NCI-H2227 treated with DMSO at 0.1 percent for 48 hours (cell line): ENCODE measurements at places on chromosomes 3 and 15.

- no peak for DNase-seq
Observed at GRCh38 chr3:62824965-62825592, 50.1 kb downstream of the CADPS start.

DNA sequence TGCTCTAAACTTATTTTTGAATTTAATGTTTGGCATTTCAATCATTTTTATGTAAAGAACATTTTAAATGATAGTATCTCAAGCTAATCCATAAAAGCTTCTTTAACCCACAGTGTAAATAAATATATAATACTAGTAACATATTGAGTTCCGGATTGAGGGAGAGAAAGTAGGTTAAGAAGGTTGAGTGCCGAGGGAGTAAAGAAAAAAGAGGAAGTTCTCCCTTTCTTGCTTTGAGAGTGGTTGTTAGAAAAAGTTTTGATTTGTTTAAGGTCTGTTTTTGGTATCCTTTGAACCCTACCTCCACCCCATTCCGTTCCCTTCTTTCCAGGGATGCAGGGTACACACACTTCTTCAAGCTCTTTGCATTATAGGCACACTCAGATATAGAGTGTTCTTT, 130.8 kb downstream of the VPS8 start:
- DNase-seq, result no peak

DNA sequence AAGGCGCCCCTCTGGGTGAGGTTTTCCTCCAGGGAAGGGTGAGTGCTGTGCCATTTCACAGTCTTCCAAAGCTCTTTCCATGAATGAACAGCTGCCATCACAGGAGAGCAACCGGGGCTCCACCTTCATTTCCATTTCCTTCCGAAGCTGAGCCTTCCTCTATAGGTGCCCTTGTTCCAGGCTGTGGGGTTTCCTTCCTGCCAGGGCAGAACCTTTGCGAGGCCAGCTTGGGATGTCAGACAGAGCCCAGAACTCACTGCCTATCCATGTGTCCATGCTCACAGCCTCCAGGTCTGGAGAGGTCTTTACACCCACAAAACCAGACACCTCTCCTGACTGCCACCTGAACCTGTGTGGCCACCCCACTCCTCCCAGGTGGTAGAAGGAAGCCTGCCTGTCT, 49.2 kb downstream of the SLCO2A1 start:
- DNase-seq, result no peak

DNA sequence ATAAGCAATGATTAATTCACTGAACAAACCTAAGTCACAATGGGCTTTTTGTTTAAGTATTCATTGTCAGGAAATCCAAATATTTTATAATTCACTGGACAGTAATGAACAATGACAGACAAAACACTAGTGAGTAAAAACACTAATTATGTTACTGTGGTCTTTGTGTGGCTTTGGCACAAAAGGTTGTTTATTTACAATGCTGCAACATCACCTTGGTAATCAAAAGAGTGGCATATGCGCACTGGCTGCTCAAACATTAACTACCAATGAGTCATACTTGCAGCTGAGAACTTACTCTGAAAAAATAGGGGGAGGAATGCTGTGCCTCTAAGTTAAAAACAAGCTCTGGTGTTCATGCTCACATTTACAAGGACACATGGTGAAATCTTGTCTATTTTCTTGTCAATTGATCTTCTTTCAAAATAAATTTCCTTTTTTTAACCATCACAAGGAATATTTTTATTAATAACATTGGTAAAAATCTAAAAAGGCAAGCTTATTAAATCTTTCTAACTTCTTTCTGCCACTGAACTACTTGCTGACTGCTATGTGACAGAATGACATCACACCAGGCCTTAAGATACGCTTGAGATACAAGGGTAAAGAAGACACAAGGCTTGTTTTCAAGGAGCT, 85.2 kb upstream of the PPIB start:
- DNase-seq, result peak; percentile 9

- DNase-seq, result no peak
Observed at GRCh38 chr15:68445351-68445750, 13.4 kb upstream of the ITGA11 start.

GRCh38 chr3:22263042-22263441, 512.0 kb upstream of the ZNF385D start:
- DNase-seq, result no peak

DNA sequence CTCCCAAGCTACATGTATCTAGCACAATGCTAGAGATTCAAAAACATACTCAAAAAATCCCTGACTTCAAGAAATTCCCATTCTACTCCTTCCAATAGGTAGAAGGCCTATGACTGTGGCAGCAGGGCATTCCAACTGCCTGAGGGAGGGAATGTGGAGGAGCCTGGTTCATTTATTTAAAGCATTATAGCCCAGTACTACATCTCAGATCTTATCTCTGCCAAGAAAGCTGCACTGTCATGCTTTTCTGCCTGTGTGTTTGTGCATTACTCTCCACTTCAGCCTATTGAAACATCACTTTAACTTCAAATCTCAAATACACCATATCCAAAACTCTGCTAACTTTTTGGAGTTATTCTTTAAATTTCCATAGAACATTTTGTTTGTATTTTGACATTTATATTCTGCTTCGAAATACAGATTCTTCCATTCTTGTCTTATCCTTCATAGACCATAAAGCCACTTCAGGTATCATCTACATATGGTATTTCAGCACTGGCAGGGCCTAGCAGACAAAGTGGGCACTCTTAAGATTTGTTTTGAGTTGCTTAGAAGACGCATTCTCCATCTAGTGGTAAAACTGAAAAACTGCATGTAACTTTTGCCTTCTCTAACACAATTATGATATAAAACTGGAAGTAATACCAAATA, 59.1 kb upstream of the NEDD4 start:
- DNase-seq, result peak; percentile 31

DNA sequence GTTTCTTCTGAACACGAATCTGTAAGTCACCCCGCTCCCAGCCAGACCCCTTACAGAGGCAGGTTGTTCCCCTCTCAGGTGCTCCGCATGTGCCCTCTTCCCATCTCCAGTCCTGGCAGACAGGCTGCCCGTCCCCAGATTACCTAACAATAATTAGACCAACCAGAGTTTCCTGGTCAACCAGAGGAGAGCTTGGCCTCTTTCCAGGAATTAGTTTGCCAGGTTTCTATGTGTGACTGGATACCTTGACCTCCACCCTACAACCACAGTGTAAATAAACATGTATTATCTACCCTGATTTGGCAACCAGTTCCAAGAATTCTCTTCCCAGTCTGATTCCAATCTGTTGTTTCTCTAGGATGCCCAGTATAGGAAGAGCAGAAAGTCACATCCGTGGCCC, 178.0 kb upstream of the UMPS start:
- DNase-seq, result no peak

- DNase-seq, result no peak
Observed at GRCh38 chr3:194142156-194142910, 6.4 kb downstream of the HES1 start.

DNA sequence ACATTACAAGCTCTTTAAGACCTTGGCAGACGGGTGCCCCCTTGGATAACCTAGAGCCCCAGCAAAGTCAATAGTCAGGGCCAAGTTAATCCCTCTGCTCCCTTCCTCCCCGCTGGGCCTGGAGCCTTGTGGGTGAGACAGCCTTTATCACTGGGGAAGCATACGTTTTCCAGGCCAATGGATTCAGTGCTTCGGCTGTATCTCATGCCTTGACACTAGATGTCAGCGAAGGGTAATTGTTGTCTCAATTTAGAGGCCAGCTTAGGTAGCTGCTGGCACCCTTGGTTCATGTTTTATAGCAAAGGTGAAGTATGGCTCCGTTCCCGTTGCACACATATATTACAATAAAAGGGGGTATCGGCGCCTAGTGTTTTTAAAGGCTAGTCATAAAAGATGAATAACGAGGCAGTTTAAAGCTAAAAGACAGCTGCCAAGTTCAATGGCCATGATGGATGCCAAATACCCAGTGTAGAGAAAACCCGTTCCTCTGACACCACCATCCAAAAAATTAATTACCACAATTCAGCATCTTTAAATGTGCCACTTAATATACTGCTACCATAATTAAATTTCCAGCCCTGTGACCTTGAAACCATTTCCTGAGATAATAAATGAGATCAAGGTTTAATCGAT, 52.3 kb upstream of the BNIP2 start:
- DNase-seq, result peak; percentile 12

DNA sequence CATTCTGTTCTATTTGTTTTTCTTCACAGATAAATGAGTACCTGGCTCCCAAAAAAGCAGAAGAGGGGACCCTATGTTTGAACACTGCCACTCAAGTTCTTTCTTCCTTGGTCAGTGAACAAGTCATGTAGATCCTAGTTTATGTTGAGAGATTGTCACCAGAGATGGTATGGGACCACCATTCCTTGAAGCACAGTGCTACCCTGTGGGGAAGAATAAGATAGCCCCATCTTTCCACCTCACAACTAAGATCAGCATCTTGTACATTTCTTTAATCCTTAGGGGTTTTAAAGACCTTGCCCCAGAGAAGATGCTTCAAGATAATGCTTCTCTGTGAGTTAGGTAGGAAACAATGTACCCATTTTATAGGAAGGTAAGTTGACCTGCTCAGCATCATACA, 233.5 kb upstream of the WNT5A start:
- no peak for DNase-seq

DNA sequence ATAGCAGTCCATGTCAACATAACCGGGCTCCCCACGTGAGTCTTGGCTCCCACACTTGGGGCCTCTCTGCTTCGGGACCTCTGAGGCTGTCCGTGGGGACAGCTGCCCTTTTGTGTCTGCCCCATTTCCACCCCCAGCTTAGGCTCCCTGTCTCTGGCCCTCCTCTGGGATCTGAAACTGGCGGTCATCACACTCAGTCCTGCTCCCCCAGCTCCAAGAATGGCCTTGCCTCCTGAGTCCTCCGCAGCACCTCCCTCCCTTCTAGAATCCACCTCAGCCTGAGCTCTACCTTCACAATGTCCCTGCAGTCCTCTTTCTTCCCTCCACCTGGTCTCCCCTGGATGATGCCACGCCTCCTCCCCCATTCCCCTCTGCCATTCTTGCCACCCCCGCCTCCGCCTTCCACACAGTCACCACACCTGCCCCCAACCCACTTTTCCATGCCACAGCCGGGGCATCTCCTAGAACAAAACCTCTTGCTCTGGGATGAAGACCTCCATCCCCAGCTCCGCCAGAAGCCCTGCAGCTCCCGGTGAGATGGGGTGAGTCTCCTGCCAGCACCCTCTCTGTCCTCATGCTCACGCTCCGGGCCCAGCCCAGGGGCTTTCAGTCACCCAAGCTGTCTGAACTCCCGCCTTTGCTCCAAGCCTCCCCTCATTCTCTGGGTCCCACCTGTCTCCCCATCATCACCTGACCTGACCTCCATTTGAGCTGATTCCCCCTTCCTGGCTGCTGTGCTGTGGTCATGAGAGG, 7.0 kb upstream of the ZXDC start:
- no peak for DNase-seq

DNA sequence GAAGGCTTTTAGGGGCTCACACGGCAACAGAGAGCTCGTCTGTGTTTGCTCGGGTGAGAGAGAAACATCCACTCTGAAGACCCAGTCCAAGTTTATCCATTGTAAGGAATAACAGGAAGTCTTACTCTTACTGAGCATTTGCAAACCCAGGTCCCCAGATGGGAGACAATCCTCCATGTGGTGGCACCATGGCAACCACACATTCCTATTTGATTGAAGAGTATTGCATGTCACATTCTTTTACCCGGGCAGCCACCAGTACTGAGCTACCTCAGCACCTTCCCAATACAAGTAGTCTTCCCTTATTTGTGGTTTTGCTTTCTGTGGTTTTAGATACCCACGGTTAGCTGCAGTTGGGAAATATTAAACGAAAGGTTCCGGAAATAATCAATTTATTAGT, 302.9 kb upstream of the RASGRP1 start:
- DNase-seq, result no peak

DNA sequence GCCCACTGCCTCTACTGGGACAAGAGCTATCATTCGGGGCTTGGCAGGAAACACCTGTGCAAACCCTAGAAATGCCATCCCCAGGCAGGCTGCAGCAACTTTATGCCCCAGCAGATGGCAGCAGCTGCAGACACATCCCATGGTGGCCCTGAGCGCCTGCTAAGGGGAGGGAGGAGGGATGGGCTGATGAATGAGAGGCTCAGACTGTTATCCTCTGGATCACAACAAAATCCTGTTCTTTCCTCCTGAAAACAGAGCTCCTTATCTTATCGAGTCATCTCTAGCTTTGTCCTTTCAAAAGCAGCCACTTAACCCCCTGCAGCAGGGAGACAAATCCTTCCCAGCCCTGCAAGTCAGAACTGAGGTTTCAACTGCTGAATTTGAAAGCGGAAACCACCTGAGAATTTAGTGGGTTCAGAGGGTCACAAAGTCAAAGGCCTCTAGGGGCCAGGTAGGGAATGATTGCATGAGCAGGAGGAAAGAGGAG, 90.6 kb upstream of the PROK2 start:
- peak; percentile 55 for DNase-seq
